Activated CD4-positive, alpha-beta T cell treated with anti-CD3 and anti-CD28 coated beads for 48 hours (primary cell): ENCODE measurements at places on chromosomes 2 and 18.

GRCh38 chr18:44795241-44795640 is 114.6 kb downstream of the SETBP1 start:
- DNase-seq, result no peak

DNA sequence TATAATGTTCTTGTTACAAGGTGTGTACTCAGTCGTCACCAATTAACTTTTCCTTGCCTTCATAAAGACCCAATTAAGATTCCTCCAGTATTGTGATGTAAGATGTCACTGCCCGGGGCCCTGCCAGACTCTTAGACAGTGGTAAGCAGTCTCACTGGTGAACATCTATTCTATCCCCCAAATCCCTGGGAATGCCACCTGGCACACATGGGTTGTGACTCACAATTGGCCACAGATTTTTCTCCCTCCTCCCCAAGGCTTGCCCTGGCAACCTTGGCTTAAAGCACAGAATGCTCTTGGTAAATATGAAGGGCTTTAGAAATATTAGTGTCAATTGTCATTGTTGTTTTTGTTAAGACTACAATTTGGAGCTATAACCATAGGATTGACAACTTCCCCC is 287.9 kb downstream of the ETAA1 start:
- DNase-seq, result no peak

- no peak for DNase-seq
Measured at GRCh38 chr2:236047886-236048540, 120.2 kb downstream of the GBX2 start.

GRCh38 chr2:7272210-7272609 is 355.0 kb downstream of the RNF144A start:
- no peak for DNase-seq

DNA sequence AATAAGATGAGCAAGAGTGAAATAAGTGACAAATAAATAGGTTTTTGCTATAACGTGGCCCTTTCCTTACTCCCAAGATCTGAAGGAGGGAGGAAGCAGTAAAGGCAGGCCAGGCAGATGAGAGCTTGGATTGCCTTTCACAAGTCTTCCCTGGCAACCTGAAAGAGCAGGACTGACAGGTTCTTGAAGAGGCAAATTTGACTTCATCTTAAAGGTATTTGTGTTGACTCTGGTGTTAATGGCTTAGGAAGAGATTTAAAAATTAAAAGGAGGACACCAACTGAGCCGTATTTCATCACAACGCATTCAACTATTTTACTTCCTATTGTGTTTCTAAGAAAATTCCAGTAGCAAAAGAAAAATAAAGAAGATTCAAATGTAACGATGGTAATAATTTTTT is 3.2 kb downstream of the STRN start:
- no peak for DNase-seq

- DNase-seq, result no peak
Measured at GRCh38 chr18:57125627-57126026, 21.3 kb upstream of the BOD1L2 start.

GRCh38 chr2:23519334-23519651 is 134.3 kb downstream of the KLHL29 start:
- DNase-seq, result no peak

GRCh38 chr2:37692711-37693110 is 21.3 kb upstream of the CDC42EP3 start:
- no peak for DNase-seq

- no peak for DNase-seq
Measured at GRCh38 chr2:189109921-189110397, 69.6 kb downstream of the COL5A2 start.

DNA sequence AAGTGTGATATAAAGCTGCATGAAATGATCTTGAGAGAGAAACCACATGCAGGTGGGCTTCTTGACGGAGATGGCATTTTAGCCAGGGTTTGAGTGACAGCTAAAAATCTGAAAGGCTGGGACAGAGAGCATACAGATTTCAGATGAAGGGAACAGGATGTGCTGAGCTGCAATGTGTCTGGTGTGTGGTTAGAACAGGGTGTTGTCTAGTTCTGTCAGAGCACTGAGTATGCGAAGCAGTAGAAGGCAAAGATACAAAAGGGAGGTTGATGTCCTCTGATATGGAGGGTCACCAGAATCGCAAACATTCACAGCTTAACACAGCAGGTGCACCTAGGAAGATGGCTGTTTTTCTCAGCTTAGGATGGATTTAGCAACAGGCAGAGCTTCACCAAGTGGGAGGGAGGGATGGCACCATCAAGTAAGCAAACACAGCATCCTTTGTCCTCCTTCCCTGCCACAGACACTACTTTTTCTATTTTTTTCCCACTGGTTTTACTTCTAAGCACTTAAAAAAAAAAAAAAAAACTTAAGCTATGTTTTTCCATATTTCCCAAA is 182.5 kb downstream of the TMX3 start:
- no peak for DNase-seq

GRCh38 chr2:167181134-167181533 is 292.9 kb downstream of the XIRP2 start:
- DNase-seq, result no peak

GRCh38 chr2:223460774-223461211 is 141.4 kb downstream of the SCG2 start:
- no peak for DNase-seq

- DNase-seq, result no peak
Measured at GRCh38 chr2:67985586-67985985, 77.2 kb downstream of the C1D start.

GRCh38 chr18:55735199-55735855 is 147.3 kb upstream of the TCF4 start:
- DNase-seq, result no peak

- DNase-seq, result no peak
Measured at GRCh38 chr2:182055993-182056392, 70.3 kb downstream of the PPP1R1C start.

- DNase-seq, result no peak
Measured at GRCh38 chr2:148614014-148614321, 30.6 kb upstream of the EPC2 start.

DNA sequence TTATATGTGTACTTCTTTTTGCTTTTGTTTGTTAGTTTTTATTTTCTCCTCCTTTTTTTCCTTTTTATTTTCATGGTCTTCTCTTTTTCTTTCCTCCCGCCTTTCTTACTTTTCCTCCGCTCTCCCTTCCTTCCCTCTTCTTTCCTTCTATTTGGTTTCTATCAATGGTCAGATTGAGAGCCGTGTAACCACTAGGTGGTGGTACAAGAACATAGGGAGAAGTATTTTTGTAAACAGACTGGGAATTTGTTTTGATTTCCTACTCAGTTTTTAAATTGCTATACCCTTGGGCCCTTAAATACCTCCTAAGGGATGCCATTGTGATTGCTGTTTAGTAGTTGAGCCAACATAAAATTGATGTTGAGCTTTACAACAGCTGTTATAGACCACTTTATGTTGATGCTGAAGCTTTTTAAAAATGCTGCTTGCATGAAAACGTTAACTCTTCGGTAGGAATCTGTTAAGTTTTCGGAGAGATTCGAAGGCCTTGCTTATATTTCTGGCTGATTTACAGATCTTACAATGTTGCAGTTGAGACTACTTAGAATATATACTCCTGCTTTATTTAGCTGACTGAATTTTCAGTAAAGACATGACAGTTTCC is 124.2 kb downstream of the UBE2E3 start:
- no peak for DNase-seq

DNA sequence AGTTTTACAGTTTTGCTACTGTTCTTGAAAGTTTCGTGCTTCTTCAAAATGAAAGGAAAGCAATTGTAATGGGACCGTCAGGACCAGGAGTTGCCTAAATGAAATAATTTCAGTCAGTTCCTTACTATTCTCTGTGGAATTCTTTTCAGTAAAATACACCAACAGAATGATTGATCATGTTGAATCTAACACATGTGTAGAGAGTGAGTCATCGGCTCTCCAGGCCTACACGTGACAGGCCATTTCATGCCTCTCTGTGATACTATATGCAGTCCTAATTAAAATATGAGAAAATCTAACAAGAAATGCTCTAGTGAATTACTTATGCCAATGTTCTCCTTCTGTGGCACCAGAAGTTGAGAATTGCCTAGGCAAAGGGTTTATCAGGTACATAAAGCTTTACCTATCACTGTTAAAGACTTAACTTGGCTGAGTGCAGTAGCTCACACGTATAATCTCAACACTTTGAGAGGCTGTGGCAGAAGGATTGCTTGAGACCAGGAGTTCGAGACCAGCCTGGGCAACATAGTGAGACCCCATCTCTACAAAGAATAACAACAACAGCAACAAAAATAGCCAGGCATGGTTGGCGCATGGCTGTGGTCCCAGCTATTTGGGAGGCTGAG is 199.4 kb downstream of the LRRTM1 start:
- DNase-seq, result no peak

GRCh38 chr2:67599561-67599960 is 202.4 kb downstream of the ETAA1 start:
- DNase-seq, result no peak

GRCh38 chr2:70926042-70926441 is 9.7 kb upstream of the ATP6V1B1 start:
- DNase-seq, result no peak

DNA sequence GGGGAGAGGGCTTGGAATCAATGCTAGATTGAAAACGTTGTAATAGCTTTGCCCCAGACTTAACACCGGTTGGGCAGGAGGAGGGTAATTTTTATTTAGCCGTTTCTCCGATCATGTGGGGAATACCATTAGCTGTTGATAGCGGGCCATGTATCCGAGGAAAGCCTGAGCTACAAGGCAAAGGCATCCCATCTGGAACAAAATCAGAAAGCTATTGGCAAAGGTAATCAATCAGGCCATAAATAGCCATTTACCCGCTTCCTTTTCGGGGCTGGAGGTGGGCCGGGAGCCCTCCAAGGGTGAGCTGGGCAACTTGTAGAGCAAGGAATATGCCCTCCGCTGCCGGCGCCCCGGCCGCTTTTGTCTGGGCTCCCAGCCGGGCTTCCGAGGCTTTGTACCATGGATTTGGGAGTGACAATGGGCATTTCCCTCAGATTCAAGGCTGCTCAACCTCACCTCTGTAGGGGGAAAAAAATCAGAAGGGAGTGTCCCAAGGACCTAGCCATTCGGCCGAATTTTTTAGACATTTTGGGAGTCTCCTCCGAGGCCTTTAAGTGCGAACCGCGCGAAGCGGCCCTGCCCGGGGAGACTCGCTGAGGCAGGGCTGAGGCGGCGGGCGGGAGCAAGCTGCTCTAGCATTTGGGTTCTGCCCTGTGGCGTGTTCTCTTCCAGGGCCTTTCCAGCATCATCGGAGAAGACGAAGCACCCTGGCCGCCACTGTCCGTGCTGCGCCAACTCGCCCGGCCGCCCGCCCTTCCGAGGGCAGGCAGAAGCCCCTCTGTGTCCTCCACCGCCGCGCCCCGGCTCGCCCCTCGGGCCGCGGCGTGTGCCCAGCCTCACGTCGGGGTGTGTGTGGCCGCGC is 1.1 kb upstream of the HOXD9 start:
- peak; percentile 34 for DNase-seq

DNA sequence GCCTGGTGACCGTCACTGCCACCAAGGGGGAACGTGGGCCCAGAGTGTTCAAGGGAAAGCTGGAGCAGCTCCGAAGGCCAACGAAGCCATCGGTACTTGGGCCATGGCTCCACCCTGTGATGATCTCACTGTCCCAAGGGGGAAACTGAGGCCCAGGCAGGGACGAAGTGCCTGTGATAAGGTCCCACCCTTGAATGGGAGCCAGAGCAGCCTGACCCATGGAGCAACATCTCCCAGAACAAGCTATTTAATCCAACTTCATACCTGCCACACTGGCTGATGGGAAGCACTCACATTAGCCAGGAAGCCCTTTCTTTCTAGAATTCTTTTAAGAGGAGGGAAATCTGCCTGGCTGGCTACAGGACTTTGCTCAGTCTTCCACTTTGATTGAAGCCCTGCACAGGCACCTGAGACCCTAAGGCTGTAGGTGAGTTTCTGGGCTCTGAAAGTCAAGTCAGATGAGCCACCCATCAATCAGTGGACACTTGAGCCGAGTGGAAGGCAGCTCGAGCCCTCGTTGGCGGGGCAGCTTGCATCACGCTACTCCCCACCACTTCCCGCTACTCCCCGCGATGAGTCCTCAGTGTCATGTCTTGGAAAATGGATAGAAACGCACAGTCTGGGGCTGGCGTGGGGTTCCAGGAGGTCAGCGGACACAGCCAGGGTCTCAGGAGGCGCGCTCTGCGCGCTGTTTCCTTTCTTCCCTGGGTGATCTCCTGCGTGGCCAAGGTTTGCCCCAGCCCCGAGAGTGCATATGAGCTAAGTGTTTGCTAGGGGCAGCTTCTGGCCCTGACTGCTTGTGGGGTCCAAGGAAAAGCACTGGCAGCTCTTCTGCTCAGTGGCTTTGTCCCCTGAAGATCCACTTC is 2.5 kb upstream of the HS6ST1 start:
- no peak for DNase-seq

GRCh38 chr18:24446953-24447538 is 13.4 kb upstream of the HRH4 start:
- DNase-seq, result no peak

GRCh38 chr2:188485496-188485895 is 193.8 kb downstream of the GULP1 start:
- DNase-seq, result no peak

- no peak for DNase-seq
Measured at GRCh38 chr18:3931542-3932112, 481.7 kb downstream of the TGIF1 start.

DNA sequence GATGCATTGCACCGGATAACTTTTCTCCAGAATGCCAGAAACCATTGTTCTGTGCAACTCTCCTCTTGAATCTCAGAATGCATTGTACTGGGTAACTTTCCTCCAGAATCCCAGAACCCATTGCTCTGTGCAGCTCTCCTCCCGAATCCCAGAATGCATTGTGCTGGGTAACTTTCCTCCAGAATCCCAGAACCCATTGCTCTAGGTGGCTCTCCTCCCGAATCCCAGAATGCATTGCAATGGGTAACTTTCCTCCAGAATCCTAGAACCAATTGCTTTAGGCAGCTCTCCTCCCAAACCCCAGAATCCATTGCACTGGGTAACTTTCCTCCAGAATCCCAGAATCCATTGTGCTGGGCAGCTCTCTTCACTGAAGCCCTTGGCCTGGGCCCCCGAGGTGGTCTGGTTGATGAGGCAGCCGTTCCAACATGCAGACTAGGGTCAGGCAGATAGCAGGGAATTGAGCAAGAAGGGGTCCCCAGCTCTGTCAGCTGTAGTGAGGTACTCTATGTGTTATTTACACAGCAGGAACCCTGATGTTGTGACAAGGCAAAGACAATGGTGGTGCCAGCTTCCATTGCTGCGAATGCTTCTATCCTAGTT is 9.4 kb downstream of the FOSL2 start:
- DNase-seq, result no peak

DNA sequence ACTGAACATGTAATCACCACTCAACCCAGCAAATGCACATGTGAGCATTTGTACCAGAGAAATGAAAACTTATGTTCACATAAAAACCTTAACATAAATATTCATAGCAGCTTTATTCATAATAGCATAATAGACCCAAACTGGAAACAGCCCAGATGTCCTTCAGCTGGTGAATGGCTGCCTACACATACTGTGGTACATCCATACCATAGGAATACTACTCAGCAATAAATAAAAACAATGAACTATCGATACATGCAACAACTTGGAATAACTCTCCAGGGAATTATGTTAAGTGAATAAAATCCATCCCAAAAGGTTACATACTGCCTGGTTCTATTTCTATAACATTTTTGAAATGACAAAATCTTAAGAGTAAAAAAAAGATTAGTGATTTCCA is 140.0 kb downstream of the AGPS start:
- no peak for DNase-seq

- peak; percentile 35 for DNase-seq
Measured at GRCh38 chr2:171136024-171136423, 24.7 kb downstream of the TLK1 start.

- DNase-seq, result no peak
Measured at GRCh38 chr18:59871711-59872362, 28.0 kb upstream of the PMAIP1 start.
